GM23338 (cell line): ENCODE measurements at places on chromosomes 3 and 15. TPM values are rescaled to one million over a fixed set of nuclear protein-coding genes. Genes with fewer than 3 reads are reported as not detected.

DNA sequence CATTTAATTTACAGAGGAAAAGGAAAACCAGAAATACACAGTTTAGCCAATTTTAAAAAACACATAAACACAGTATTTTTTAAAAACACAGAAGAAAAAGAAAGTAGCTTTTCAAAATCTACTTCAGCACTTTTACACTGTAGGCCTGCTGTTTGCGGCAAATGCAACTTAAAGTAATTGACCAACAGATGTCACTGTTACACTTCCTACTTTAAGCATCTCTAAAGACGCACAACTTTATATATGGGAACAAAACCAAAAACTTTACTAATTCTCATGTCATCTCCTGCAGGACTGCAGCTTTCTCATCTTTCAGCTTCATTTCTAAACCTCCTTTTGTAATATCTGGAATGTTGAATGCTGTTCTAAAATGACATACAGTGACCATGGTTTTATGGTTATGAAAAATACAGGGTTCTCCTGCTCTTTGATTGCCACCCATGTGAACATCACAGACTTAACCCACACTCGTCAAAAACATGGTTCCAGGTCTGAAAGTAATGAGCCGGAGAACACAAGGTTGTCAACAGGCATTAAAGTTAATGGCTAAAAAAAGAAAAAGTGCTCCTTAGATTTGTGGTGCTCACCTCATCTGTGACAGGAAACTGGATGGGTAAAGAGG, 107.9 kb downstream of the FMN1 start:
- no peak overlapping the region for H3K27ac ChIP-seq
- no peak overlapping the region for H3K4me3 ChIP-seq
- peak; percentile 70 for DNase-seq
- H3K27me3 ChIP-seq = no peaks in the 10 kb centered on the region
- peaks cover 13% of the 10 kb centered on the region; the same call in 1 of the 2 replicates for H3K4me1 ChIP-seq

- H3K36me3 ChIP-seq = peaks cover 9% of the 10 kb centered on the region; the same call in 1 of the 2 replicates
- H3K4me3 ChIP-seq = no peak overlapping the region
- H3K4me1 ChIP-seq = peaks cover 7% of the 10 kb centered on the region
- peak overlapping the region; percentile 96 for H3K27ac ChIP-seq
- DNase-seq = no peak
- no peaks in the 10 kb centered on the region for H3K27me3 ChIP-seq
These were observed 20.5 kb downstream of the ATRIP start for GRCh38 chr3:48467110-48467454.

- no peaks in the 10 kb centered on the region for H3K27me3 ChIP-seq
- DNase-seq = no peak
- H3K4me1 ChIP-seq = peaks cover 8% of the 10 kb centered on the region
- no peak overlapping the region for H3K4me3 ChIP-seq
- no peaks in the 10 kb centered on the region for H3K36me3 ChIP-seq
- H3K27ac ChIP-seq = no peak overlapping the region
These were observed 725.9 kb upstream of the NR2F2 start for GRCh38 chr15:95604634-95605036.

DNA sequence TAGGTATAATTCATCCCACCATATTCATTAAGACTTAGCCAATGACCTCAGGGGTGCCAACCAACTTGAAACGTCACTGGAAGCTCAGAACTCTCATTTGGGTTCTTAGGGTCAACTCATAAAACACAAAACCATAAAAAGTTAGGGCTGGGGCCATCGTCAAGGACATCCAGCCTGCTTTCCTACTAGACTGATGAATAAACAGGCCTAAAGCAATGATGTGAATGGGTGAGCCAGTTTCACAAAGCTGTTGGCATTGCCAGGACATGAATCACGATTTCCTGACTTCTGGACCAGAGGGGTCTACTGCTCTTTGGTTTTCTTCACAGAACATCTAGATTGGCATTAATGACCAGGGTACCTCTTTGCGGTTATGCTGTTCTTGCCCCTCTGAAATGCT, 64.7 kb downstream of the EOMES start:
- no peak overlapping the region for H3K27ac ChIP-seq
- H3K4me1 ChIP-seq = peaks cover 19% of the 10 kb centered on the region
- no peak overlapping the region for H3K4me3 ChIP-seq
- H3K36me3 ChIP-seq = no peaks in the 10 kb centered on the region
- no peak for DNase-seq

- no peaks in the 10 kb centered on the region for H3K4me1 ChIP-seq
- H3K27ac ChIP-seq = no peak overlapping the region
- H3K27me3 ChIP-seq = no peaks in the 10 kb centered on the region
- no peak overlapping the region for H3K4me3 ChIP-seq
- DNase-seq = no peak
These were observed 92.6 kb downstream of the ALDH1A2 start for GRCh38 chr15:57972864-57973263.

DNA sequence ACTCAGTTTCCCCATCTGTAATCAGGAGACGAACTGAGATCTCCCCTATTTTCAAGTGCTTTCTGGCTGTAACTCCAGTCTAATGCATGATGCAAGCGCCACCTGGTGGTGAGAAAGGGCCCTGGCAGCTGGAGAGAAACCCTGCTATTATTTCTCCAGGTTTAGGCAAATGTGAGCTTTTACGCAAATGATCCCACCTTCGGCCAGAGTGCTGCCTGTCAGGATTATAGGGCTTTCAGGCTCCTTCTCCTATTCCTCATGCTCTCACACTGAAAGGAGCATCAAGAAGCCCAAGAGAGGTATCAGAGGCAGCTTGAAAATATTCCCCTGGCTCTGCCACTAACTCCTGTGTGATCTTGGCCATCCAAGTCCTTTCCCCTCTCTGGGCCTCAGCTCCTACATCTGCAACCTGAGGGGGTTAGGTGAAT, 93.9 kb upstream of the RASGRF1 start:
- no peaks in the 10 kb centered on the region for H3K27me3 ChIP-seq
- no peak overlapping the region for H3K27ac ChIP-seq
- H3K36me3 ChIP-seq = no peaks in the 10 kb centered on the region
- peak; percentile 89 for DNase-seq
- no peaks in the 10 kb centered on the region for H3K4me1 ChIP-seq
- no peak overlapping the region for H3K4me3 ChIP-seq

DNA sequence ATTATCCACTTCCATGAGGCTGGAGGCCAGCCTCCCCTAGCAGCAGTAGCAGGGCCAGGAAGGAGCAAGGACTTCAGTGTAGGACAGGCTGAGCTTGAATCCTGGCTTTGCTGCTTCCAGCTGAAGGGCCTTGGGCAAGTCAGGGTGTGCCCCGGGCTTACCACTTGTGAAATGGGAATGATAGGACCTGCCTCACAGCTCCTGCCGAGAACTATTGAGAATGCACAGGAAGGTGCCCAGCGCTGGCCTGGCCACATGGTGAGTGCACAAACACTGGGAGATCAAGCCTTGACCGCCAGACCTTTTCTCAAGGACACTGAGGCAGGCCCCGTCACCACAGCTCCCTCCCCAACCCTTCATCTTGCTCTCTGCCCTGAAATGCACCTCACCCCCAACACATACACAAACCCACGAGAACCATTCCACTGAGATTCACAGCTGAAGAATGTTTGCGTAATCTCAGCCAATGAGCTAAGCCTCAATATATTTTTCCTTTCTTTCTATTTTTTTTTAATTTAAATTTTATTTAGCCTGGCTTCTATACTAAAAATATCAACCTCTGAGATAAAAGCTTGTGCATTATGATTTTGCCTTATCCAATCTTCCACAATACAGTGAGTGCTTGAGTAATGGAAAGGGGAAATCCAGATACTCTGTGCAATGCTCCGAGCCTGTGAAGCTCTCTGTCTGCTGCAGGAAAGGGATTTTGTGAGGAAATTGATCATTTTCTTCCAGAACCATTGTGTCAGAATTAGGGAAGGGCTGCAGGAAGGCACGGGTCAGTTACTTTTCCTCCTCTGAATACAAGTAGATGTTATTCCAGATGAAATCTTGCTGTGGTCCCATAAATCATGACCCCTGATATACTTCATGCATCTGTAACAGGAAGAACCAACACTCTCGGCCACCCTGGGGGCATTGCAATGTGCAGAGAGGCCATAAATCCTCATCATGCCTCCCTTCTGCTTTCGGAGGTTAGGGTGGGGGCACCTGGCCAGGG, 193.9 kb downstream of the TLE3 start:
- H3K36me3 ChIP-seq = no peaks in the 10 kb centered on the region
- H3K27me3 ChIP-seq = no peaks in the 10 kb centered on the region
- H3K4me1 ChIP-seq = no peaks in the 10 kb centered on the region
- DNase-seq = no peak
- H3K27ac ChIP-seq = no peak overlapping the region

DNA sequence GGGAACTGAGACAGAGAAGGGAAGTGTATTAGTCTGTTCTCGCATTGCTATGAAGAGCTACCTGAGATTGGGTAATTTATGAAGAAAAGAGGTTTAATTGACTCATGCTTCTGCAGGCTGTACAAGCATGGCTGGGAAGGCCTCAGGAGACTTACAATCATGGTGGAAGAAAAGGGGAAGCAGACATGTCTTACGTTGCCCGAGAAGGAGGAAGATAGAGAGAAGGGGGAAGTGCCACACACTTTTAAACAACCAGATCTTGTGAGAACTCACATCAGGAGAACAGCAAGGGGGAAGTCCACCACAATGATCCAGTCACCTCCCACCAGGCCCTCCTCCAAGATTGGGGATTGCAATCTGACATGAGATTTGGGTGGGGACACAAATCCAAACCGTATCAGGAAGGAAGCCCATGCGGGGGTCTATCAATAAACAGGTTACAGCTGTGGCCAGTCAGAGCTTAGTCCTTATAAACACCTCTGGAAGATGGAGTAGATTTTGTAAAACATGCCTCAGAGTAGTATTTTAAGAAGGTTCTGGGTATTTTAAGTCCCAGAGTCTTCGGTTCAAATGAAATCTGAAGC, 153.9 kb downstream of the GHSR start:
- 0 out of 2 replicates have a peak, but pooled peaks cover 4% of the 10 kb centered on the region for H3K36me3 ChIP-seq
- no peak overlapping the region for H3K27ac ChIP-seq
- H3K27me3 ChIP-seq = no peaks in the 10 kb centered on the region
- H3K4me3 ChIP-seq = no peak overlapping the region
- no peaks in the 10 kb centered on the region for H3K4me1 ChIP-seq

DNA sequence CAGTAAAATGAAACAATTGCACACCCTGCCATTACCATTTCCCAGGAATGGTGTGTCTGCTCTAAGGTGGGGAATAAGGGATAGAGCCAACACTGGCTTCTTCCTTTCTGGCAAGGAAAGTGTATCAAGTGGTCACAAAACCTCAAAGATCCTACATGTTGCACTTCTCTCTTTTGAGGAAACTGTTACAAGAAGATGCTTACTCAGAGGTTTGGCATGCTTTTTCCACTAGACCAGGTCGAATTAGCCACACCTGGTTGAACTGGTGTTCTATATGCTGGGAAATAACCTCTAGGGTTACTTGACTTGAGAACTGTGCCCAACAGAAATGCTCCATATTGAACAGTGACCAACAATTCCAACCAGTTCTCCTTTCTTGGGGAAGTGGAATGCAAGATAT, 102.9 kb downstream of the LRRN1 start:
- no peaks in the 10 kb centered on the region for H3K36me3 ChIP-seq
- H3K27me3 ChIP-seq = no peaks in the 10 kb centered on the region
- no peak for DNase-seq
- H3K4me1 ChIP-seq = no peaks in the 10 kb centered on the region

GRCh38 chr3:168862466-168862865, 766.7 kb upstream of the GOLIM4 start:
- no peak overlapping the region for H3K4me3 ChIP-seq
- no peaks in the 10 kb centered on the region for H3K27me3 ChIP-seq
- H3K27ac ChIP-seq = no peak overlapping the region
- no peak for DNase-seq

- peaks cover 3% of the 10 kb centered on the region; the same call in 1 of the 2 replicates for H3K36me3 ChIP-seq
- H3K4me3 ChIP-seq = no peak overlapping the region
- no peaks in the 10 kb centered on the region for H3K27me3 ChIP-seq
- no peak for DNase-seq
These were observed 41.1 kb downstream of the PIK3R4 start for GRCh38 chr3:130705501-130705900.

GRCh38 chr3:113210604-113211329, 590 bp upstream of the BOC start:
- peak overlapping the region; percentile 92 for H3K4me3 ChIP-seq
- H3K36me3 ChIP-seq = no peaks in the 10 kb centered on the region
- H3K27me3 ChIP-seq = peaks cover 21% of the 10 kb centered on the region
- H3K27ac ChIP-seq = no peak overlapping the region
- DNase-seq = peak; percentile 69
- H3K4me1 ChIP-seq = peaks cover 28% of the 10 kb centered on the region; the same call in 1 of the 2 replicates

GRCh38 chr15:59105854-59106253, 908 bp downstream of the CCNB2 start:
- peak; percentile 22 for DNase-seq
- H3K27me3 ChIP-seq = no peaks in the 10 kb centered on the region
- H3K36me3 ChIP-seq = peaks cover 26% of the 10 kb centered on the region
- no peaks in the 10 kb centered on the region for H3K4me1 ChIP-seq

DNA sequence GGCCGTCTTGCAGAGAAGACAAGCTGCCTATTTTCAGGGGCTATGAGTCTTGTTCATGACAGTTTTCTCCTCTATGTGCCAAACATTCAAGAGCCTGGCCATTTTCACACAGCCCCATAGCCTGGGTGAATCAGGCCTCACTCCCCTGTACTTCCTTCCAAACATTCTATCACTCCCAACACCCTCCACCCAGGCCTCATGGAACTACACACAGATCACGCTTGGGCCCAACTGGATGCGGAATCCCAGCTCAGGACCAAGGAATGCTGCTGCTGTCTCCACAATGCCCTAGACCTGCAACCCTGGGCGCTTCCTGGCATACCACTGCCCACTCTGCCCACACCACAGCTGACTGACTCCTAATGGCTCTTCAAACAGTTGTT, 39.4 kb upstream of the PCSK6 start:
- H3K27ac ChIP-seq = no peak overlapping the region
- no peaks in the 10 kb centered on the region for H3K4me1 ChIP-seq

DNA sequence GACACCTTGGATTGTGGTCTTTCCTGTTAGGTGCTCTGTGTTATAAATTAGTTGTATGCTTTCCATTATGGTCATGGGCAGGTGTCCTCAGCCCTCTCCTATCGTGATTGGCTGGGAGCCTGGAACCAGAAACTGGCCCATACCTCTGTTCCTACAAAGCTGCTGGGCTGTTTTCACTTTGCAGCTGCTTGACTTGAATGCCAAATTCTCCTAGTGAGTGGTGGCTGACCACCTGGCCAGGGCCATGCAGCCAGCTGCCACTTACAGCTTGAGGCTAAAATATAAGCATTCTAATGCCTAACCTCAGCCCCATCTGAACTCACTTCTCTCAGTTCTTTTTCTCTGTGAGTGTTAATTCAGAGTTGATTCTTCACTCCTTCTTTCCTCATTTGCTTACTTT, 239.3 kb upstream of the GBE1 start:
- H3K27ac ChIP-seq = no peak overlapping the region
- no peaks in the 10 kb centered on the region for H3K36me3 ChIP-seq

- peaks cover 27% of the 10 kb centered on the region for H3K36me3 ChIP-seq
- H3K27me3 ChIP-seq = no peaks in the 10 kb centered on the region
- H3K4me3 ChIP-seq = no peak overlapping the region
- H3K4me1 ChIP-seq = no peaks in the 10 kb centered on the region
- no peak overlapping the region for H3K27ac ChIP-seq
These were observed 16.2 kb downstream of the NISCH start for GRCh38 chr3:52471371-52472238.

P2RY13 gene
- not detected in 2 replicates for total RNA-seq

PFN2 gene
- 200 and 212 TPM in 2 replicates for total RNA-seq

SATB1 gene
- total RNA-seq = 26.8 and 28.9 TPM in 2 replicates

LRRIQ4 gene
- total RNA-seq = not detected in 2 replicates

POLQ gene
- 14.7 and 20.6 TPM in 2 replicates for total RNA-seq

KLHL6 gene
- total RNA-seq = 0.12 TPM in 1 of 2 replicates, not detected in the other

SLC22A13 gene
- total RNA-seq = 0.47 and 0.66 TPM in 2 replicates

FNDC3B gene
- total RNA-seq = 45.0 and 55.4 TPM in 2 replicates
